ENCODE measurements at places on chromosomes 16 and 17.
A peak's percentile ranks its signal among the peaks of the same experiment; 100 is the strongest.

- DNase-seq, result peak; percentile 51
Measured at GRCh38 chr16:72066747-72067146, 3.7 kb downstream of the HPR start.

GRCh38 chr16:30649725-30650368, 913 bp upstream of the PRR14 start:
- no peak for DNase-seq

- DNase-seq, result no peak
Measured at GRCh38 chr16:19436540-19436939, 18.9 kb downstream of the TMC5 start.

DNA sequence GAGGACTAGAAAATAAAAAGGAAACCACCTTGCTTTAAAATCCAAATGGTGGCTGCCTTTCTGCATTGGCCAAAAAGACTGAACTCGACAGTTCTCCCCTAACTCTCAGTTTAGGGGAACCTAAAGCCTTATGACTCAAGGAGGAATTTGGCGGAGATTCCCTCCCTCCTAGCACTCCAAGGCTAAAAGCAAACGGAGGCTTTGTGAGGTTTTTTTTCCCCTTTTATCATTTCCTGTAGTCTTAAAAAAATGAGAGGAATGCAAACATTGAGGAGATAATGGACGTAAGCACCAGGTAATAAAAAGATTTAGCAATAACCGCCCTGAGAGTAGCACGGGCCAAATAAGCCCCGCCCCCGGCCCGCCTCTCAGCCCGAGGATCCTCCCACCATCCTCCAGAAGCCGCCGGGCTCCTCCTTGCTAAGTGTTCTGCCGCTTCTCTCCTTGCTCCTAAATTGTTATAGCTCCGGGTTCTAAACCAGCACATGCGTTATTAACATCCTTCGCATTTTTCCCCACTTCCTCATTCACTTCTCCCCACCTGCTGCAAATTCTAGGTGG, 5.8 kb upstream of the KIFC3 start:
- peak; percentile 95 for DNase-seq

- peak; percentile 65 for DNase-seq
Measured at GRCh38 chr17:82414548-82415281, 3.4 kb upstream of the HEXD start.

- no peak for DNase-seq
Measured at GRCh38 chr17:28810437-28810836, 32.2 kb downstream of the FAM222B start.

DNA sequence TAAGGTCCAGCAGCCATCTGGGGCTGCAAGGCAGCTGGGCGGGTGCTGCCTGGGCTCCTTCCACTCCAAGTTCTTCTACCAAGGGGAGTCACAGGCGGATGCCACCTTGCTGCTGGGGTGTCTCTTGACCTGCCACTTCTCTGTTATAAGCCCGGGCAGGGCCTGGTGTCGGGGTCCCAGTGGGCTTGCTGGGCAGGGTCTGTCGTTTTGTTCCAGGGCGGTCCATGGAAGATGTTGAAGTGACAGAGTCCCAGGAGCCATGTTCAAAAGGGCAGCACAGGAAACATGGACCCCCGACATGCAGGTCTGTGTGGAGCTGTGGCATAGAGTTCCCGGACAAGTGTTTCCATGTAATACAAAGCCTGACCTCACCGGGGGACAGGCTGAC, 91.1 kb downstream of the TNFRSF13B start:
- no peak for DNase-seq

GRCh38 chr16:73976644-73977043, 320.0 kb upstream of the PSMD7 start:
- no peak for DNase-seq

DNA sequence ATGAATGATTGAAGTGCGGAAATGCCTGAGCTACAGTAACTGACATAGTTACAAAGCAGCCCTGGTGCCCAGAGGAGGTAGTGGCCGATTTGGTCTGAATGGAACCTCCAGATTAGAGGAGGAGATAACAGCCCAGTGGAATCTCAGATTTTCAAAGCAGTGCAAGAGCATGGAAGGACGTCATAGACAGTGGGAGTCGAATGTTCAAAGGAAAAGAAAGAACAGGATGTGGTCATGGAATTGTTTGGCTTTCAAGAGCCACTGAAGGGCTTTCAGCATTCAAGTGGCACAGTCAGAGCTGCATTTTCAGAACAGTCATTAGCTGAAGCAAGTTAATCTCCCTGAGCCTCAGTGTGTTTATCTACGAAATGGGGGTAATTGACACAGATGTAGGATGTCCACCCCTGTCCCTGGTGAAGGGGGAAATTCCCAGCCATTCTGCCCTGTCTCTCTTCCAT, 104.6 kb upstream of the CACNG3 start:
- no peak for DNase-seq

DNA sequence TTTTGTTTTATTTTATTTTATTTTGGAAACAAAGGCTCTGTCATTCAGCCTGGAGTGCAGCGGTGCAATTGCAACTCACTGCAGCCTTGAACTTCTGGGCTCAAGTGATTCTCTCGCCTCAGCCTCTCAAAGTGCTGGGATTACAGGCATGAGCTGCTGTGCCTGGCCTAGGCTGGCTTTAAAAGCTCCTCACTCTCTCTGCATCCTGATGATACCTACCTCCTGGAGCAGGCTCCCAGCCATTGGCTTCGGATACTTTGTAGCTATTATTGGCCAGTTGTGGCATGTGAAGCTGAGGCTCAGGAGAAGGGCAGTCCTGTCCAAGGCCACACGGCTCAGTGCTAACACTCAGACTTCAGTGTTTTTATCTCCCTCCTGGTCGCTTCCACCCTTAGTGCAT, 158.0 kb downstream of the SEC14L1 start:
- no peak for DNase-seq

DNA sequence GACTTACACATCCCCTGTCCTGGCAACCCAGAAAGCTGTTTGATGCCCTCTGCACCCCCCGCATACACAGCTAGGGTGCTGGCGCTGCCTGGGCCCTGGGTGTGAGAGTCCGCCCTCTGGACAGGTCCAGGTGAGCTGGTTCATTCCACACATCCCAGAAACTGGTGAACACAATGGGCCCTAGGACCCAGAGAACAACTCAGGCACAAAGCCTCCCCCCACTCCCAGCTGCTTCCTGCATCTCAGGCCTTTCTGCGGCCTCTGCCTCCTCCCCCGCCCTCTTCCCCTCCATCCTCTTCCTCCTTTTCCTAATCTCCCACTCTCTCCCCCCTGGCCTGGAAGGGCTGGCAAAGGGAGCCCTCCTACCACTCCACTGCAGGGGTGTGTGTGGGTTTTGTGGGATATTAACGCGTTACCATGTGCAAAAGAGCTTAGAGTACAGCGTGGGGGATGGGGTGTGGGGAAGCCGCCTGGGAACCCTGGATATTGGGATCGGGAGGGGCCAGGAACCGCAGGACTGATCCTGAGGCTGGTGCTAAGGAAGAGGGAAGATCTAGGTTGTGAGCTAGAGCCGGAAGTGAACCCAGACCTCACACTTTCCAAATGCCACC, 1.6 kb upstream of the PPP1R9B start:
- DNase-seq, result peak; percentile 86

- DNase-seq, result no peak
Measured at GRCh38 chr16:23642246-23642774, 1.0 kb downstream of the DCTN5 start.

DNA sequence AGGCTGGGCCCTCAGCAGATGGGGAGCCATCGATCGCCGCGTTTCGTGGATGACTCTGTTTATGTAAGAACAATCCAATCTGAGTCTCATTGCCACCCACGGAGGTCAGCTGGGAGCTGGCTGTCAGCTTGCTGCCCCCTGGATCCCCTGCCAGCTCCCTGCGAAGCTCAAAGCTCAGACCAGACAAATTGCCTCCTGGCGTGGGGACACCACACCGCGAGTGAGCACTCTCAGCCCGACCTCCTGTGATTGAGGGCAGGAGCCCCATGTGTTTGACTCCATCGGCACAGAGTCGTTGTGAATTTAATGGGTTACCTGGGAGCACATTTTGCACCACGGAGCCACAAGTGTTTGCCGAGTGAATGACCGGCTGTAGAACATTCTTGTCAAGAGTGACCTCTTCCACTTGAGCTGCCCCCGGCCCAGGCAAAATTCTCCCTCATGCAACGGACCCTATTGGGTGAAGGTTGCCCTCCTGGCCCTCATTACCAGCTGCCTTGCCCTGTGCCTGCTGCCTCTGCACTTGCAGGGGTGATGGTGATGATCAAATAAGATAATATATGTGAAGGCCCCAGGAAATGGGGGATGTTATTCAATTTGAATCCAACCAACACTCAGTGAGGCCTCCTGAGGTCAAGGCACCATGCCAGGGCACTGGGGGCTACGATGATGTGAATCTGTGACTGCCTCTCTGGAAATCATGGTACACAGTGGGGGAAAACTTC, 7.6 kb upstream of the GFAP start:
- no peak for DNase-seq

Data from AG10803 (cell line).